ENCODE measurements at places on chromosomes 6 and 20.

DNA sequence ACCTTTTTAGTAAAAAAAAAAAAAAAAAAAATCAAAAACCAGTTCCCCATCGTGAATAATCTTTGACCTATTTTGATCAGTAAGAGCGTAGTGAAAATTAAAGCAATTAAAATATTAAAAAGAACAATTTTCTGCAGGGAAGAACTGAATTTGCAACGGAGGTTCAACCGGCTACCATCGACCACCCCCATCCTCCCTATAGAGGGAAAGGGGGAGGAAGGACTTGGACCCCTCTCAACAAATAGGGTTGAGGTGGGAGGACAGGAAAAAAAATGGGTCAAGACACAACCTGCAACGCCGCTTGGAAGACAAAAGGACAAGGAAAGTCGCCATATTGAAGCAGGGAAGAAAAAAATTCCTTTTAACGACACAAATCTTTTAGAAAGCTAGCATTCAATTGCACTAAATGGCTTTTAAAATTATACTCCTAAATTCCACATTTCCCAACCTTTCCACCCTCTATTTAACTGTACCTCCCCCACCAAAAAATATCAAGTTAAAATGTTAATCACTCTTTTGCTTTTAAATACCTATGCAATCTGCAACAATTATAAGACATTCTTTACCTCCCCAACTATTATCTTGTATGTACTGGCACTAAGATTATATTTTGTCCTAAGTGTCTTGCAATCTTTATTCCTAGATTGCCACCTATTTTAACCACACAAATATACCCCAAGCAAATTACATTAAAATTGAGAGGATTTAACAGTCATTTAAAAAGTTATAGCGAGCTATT, 1.7 kb downstream of the PPP1R10 start:
- peak; percentile 36 for DNase-seq

- DNase-seq: no peak
These were observed 39.6 kb downstream of the PDSS2 start for GRCh38 chr6:107419733-107420132.

DNA sequence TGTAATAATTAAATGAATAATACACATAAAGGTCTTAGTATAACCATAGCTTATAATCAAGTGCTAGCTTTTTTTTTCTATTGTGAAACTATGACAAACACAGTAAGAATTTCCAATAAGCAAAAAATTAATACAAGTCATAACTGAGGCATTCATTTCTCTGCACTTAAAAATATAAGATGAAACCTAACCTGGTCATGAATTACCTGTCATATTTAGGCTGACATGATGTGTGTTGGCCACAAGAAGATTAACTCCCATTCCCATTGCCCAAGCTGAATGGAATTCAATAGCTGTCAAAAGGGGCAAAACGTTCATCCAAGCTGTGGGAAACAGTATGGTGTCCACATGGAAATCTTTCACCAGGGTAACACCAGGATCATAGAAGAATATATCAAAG, 5.4 kb downstream of the VNN2 start:
- no peak for DNase-seq

- DNase-seq: no peak
These were observed 12.0 kb downstream of the PTPN1 start for GRCh38 chr20:50522053-50522674.

GRCh38 chr20:25310921-25311728, 63.2 kb downstream of the PYGB start:
- no peak for DNase-seq

GRCh38 chr20:3739054-3739925, 6.8 kb downstream of the HSPA12B start:
- no peak for DNase-seq

GRCh38 chr6:137423451-137424168, 70.6 kb downstream of the OLIG3 start:
- no peak for DNase-seq

DNA sequence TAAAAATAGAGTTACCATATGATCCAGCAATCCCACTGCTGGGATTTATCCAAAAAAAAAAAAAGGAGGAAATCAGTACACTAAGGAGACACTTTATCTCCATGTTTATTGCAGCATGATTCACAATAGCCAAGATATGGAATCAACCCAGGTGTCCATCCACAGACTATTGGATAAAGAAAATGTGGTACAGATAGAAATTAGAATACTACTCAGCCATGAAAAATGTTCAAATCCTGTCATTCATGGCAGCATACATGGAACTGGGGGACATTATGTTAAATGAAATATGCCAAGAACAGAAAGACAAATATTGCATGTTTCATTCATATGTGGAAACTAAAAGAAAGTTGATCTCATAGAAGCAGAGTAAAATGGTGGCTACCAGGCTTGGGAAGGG, 75.3 kb downstream of the ERMARD start:
- no peak for DNase-seq

GRCh38 chr6:132220800-132221199, 180.5 kb downstream of the MOXD1 start:
- DNase-seq: no peak

- no peak for DNase-seq
These were observed 3.0 kb downstream of the THBS2 start for GRCh38 chr6:169250660-169251059.

DNA sequence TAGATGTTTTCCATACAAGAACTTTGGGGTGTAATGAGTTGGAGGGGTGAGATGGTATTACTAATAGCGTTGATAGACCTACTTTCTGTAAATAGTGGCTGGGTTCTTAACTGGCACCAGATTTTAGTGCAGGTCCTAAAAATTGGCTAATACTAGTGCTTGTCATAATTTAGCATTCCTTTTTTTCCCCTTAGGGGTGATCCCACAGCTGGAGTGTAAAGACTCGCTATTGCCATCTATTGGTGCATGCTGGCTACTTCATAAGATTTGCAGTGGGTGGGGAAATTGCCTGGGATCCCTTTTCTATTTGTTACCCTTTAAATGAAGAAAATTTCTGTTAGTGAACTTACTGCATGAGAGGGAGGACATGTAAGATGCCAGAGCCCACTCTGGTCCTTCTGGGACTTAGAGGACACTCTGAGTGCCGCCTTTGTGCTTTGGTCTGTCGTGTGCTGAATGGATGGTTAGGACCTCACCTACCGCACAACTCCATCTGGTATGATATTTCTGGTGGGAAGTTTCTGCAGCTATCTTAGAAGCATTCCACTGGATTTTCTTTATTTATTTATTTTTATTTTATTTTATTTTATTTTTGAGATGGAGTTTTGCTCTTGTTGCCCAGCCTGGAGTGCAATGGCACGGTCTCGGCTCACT, 195.5 kb downstream of the JARID2 start:
- DNase-seq: peak; percentile 29

- no peak for DNase-seq
These were observed 5.7 kb upstream of the TNXB start for GRCh38 chr6:32114796-32115195.

GRCh38 chr6:37059344-37060194, 54.1 kb downstream of the FGD2 start:
- DNase-seq: no peak

All from activated naive CD4-positive, alpha-beta T cell treated with Interleukin-2 at 50 U/mL for 16 hours (primary cell).